ENCODE measurements at places on chromosomes 7 and 10.

DNA sequence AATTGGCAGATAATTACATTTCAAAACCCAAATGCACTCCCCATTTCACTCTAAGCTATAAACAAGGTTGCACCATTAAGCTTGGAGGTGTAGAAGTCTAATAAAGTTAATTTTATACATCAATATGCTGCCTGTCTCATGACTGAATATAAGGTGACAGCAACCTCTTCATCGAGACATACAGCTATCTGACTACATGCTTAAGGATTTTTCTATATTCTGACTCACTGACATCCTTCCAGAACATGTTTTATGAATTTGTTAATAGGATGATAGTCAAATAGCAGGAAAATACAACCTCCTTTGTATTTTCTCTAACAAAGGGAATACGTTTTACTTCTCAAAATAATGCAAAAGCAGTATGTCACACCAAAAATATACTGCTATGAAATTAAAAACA is 76.6 kb downstream of the NRBF2 start:
- no peak for DNase-seq

DNA sequence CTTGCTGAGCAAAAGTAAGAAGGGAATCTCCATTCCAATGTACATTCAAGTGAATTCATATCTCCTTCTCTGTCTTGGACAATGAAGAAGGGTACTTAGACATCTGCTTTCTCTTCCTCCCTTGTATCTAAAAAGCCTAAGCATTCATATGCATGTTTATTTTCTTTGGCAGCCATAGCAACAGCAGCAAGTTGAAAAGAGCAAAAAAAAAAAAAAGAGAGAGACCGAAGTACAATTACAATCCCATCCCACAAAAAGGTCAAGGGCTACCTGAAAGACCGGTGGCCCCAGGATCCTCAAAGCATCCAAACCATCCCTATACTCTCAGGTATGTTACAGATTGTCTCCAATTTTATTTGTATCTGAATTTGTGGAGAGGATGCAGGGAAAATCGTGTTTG is 4.1 kb downstream of the OR2F1 start:
- no peak for DNase-seq

- no peak for DNase-seq
These were observed 70.0 kb upstream of the AGBL3 start for GRCh38 chr7:134916171-134916883.

GRCh38 chr7:40419806-40420205 is 285.0 kb downstream of the SUGCT start:
- DNase-seq = no peak

- DNase-seq = no peak
These were observed 11.6 kb upstream of the ATP6V0E2 start for GRCh38 chr7:149862156-149862555.

DNA sequence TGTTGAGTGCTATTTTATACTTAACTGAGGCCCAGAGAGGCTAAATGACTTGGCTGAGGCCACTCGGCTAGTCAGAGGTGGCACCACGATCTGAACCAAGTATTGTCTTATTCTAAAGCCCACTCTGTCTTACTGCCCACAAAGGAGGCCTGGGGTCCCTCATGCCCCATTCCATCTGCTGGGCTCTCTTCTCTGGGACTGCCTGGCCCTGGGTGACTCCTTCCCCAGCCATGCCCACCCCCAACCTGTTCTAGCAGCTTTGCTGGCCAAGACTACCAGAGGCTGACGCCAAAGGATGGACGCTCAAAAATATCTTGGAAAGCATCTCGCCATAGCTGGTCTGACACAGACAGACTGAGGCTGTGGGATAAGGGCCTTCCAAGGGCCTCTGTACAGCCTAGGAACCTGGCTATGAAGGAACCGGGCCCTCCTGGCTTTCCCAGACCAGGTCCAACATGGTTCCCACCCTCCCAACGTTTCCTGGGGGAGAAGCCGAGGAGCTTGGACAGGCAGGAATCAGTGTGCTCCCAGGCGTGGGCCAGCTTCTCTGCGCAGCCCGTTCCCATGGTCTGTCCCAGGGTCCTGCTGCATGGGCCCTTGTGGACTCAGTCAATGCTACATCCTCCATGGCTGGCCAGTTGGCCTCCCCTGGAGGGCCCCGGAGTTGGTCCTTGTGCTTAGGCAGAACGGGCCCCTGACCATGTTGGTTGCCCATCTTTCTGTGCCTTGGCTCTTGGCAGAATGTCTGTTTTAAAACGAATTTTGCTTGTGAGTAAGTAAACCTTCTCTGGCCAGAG is 11.7 kb downstream of the HSPA12A start:
- no peak for DNase-seq

DNA sequence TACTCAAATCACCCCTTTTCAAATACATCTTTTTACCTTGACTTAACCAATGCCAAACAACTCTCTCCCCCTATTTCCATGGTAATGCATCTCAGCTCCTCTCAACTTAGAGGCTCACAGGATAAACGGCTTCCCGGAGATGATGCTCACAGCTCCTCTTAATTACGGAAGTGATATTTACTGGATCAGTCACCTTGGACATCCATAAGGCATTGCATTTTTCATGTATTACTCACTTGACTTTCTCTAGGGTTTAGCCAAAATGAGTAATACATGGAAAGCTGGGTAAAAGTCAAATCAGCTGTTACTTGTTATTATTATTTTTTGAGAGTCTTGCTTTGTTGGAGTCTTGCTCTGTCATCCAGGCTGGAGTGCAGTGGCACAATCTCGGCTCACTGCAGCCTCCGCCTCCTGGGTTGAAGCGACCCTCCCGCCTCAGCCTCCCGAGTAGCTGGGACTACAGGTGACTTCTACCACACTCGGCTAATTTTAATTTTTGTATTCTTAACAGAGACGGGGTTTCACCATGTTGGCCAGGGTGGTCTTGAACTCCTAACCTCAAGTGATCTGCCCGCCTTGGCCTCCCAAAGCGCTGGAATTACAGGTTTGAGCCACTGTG is 73.3 kb upstream of the RHEB start:
- no peak for DNase-seq

DNA sequence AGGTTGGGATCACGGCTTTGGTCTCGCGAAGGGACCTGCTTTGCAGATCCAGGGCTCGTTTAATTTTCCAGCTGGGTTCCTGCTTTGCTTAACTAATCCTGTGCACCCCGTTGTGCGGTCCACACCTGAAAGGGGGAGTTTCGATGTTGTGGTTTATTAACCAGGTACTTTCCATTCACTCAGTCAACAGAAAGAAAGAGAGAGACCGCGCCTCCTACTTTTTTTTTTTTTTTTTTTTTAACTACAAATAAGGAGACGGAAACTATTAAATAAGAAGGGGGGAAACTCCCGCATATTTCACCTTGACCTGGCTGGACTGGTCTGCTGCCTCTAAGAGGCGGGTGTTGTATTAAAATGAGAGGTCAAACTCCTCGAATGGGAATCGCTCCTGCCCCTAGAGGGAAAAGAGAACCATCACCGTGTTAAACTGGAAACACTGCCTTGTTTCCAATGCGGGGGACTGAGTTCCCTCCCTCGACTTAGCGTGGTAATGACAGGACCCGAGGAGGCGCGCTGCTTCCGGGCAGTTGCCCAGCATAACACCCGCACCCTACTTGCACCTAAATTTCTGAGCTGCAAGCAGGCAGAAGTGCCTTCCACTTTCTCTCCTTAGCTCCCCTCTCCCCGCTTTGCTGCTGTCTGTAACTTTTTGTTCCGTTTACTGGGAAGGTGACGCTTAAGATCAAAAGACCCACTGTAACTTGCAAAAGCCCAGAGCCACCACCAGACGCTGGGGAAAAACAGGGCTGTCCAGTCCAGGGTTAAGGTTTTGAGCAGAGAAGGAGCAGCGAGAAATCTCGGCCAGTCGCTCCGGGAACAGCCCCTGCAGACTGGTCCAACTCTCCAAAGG is 1.1 kb upstream of the ITGB8 start:
- peak; percentile 88 for DNase-seq

DNA sequence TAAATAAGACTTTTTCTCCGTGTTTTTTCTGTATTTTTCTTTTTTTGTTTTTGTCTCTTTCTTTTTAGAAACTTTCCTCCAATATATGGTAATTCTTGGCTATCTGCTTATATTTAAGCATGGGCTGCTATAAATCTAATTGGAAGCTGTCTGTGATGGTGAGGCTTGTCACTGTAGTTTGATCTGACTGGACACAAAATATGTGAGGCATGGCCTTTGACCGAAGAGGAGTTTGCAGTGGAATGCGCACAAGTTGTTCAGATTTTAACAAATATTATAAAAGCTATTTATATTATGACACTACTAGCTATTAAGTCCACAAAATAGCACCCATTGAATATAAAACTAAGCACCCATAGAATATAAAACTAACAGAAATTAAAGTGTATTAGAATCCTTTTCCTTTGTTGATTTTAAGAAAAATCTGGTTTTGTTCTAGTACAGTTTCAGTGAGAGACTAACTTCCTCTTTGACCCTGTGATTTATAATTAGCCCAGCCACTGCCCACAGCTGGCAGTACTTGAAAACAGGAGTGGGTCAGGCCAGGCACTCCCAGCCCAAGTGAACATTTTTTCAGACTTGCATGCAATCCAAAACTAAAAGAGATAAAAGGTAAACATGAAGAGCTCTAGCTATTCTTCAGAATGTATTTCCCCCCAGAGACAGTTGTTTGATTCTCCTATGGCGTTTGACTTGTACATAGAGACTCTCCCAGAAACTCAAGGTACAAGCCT is 69.9 kb upstream of the FGL2 start:
- DNase-seq = no peak

GRCh38 chr10:30842894-30843293 is 188.8 kb downstream of the ZNF438 start:
- no peak for DNase-seq

GRCh38 chr7:12389089-12389700 is 14.5 kb downstream of the VWDE start:
- DNase-seq = peak; percentile 70

- DNase-seq = no peak
These were observed 724.5 kb upstream of the POT1 start for GRCh38 chr7:125654076-125654475.

GRCh38 chr7:44967571-44968446 is 11.0 kb downstream of the MYO1G start:
- DNase-seq = peak; percentile 17

DNA sequence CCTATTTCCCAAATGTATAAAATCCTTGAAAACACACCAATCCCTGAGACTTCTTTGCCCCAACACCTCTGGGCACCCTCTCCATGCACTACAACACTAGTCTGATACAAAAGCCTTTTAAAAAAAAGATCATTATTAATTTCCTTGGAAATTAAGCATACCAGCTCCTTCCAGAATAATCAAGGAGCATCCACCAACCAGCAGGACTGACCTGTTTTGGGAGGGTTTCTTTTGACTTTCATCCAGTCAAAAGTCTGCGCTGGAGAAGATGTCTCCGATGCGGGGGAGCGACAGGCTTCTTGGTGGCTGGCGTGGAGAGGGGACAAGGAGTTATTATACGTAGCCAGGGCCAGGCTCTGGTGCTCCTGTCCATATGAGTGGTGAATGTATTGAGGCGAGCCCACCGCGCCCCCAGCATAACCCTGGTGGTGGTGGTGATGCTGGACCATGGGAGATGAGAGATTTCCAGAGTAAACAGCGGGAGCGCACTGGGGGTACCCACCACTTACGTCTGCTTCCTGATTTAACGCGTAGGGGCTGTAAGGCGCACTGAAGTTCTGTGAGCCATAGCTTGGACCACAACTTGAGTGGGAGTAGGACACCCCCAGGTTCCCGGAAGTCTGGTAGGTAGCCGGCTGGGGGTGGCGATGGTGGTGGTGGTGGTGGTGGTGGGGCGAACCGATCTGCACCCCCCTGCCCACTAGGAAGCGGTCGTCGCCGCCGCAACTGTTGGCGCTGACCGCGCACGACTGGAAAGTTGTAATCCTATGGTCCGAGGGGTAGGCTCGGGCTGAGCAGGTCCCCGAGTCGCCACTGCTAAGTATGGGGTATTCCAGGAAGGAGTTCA is 527 bp downstream of the HOXA1 start:
- no peak for DNase-seq

GRCh38 chr7:110557-111232 is 81.7 kb upstream of the FAM20C start:
- DNase-seq = no peak

DNA sequence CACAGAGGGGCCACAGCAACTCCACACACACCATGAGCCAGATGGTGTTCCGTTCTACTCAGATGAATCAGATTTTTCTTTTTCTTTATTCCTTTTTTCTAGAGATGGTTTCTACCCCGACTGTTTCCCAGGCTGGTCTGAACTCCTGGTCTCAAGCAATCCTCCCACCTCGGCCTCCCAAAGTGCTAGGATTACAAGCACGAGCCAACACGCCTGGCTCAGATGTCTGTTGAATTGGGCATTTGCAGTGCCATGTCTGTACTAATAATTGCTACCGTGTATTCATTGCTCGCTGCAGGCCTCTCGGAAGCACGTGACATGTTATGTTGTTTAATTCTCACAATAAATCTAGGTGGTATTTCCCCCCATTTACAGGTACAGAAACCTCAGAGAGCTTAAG is 67.2 kb downstream of the RABGEF1 start:
- no peak for DNase-seq

DNA sequence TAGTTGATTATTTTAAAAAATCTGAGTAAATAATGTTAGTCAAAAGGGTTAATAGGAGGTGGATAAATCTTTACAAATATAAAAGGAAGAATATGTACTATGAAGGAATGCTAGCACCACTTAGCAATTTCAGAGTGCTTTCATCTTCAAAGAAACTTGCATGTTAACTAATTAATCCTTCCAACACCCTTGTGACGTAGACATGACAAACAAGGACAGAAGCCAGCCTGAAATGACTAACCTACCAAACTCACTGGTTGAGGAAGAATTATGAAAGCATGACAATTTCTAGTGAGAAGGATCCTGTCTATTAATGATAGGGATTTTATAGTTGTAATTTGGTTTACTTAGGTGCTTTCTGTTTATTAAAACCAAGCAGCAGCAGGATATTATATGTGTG is 468.0 kb upstream of the FZD8 start:
- no peak for DNase-seq

GRCh38 chr7:87878208-87878735 is 2.0 kb downstream of the DBF4 start:
- DNase-seq = no peak

GRCh38 chr10:110765513-110766319 is 106.0 kb upstream of the PDCD4 start:
- no peak for DNase-seq

DNA sequence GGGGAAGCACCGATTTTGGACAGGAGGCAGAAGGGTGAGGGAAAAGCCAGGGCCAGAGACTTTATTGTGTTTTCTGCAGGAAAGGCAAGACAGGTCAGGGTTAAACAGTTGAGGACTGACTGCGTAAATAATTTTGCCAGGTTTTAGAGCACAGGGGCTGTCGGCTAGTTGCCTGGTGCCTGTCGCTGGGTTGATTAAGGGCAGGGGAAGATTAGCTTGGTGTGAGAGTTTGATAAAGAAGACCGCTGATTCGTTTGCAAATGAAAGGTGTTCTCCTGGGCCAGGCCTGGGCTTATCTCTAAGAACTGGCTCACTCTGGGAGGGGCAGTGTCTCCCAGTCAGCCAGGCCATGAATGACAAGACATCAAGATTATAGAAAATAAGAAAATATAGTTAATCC is 75.6 kb downstream of the SLC37A3 start:
- no peak for DNase-seq

GRCh38 chr10:25631471-25631870 is 302.6 kb upstream of the MYO3A start:
- DNase-seq = no peak
